ENCODE measurements at places on chromosomes 4 and X.

- no peak for DNase-seq
Measured at GRCh38 chr4:38058151-38058550, 98.0 kb downstream of the PTTG2 start.

DNA sequence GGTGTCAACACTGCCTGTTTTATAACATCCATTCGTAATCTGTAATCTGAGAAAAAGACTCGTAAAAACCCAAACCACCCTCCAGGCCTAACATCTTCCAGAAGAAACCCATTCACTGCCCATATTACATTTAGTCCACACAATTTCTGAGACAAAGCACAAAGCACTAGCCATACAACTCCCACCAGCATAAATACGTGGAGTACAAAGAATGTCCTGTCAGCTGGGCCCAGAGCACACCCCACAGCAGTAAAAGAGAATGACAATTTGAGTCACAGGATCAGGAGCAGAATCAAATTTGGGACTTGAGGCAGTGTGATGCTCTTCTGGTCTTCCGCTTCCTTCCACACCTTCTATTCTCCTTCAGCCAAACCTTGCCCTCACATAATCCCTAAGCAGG is 6.8 kb downstream of the MECP2 start:
- no peak for DNase-seq

DNA sequence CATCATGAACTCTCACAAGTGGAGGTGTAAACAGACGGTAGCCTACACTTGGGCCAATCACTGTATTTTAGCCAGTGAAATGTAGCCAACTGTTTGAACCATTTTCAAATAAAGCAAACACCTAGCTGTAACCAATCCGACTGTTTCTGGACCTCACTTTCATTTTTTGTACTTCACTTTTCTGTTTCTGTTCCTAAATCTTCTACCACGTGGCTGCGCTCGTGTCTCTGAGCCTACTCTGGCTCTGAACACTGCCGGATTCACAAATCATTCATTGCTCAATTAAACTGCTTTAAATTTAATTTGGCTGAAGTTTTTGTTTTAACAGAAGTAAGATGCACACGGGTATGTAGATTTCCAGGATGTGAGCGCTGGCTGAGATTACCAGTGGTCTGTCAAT is 319.1 kb downstream of the RAPGEF2 start:
- no peak for DNase-seq

- no peak for DNase-seq
Measured at GRCh38 chrX:74534569-74535038, 79.8 kb downstream of the RLIM start.

DNA sequence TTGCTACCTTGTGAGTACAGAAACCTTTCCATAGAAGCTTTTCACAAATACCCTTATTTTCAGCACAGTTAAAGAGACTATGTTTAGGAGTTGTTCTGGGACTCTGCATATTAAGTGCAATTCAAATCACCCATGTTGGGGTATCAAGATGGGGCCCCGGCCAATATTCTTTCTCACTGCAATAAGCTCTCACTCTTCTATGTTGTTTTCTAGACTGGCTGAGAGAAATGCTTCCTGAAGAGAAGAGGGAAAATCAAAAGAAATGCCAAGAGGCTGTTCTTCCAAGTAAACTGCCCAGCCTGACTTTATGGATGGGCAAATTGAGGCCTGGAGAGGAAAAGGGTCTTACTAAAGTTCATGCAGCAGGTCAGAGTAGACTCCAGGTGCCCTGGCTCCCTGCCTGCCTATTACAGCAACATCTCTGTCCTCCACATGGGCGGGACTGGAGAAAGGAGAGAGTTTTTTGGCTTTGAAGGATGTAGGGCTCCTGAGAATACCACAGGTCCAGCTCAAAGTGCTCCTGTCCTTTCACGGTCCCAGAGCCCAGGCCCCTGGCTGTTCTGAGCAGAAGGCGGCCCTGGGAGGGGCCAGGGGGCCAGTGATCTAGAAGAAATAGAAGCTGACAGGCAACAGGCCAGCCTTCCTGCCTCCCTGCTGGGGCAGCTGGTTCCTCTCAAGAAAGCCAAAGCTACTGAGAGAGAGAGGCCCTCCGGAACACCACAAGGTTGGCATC is 745 bp upstream of the IQSEC2 start:
- DNase-seq: no peak

GRCh38 chrX:40460926-40461325 is 119.8 kb upstream of the ATP6AP2 start:
- no peak for DNase-seq

DNA sequence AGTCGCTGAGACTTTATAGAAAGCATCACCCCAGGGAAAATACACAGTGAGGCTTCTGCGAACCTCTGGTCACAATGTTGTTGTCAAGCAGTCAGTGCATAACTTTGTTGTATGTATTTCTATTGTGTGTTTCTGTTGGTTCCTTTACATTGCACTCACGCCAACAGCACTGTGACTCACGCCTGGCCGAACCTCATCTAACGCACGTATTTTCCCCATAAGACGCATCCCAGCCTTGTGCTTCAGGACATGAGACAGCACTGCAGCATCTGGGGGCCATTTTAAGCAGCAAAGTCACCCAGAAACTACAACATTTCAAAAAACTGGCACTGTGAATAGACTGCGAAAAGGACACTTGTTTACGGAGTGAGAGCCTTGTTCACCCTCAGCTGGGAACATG is 30.6 kb downstream of the TBL1X start:
- DNase-seq: no peak

DNA sequence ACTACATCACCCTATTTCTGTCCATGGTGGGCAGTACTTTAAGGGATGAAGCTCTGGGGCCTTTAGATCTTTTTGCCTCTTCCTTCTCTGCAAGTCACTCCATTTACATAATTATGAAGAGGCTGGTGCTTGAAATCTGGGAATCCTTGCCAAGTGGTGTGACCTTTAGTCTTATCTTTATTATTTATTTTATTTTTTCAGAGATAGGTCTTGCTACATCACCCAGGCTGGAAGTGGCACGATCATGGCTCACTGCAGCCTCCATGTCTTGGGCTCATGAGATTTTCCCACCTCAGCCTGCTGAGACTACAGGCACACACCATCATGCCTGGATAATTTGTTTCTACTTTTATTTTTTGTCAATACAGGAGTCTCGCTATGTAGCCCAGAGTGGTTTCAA is 34.4 kb upstream of the HAND2 start:
- no peak for DNase-seq
